ENCODE measurements at places on chromosomes 4 and X.

GRCh38 chr4:80730158-80730557 lies 300.4 kb upstream of the BMP3 start:
- no peak for DNase-seq

DNA sequence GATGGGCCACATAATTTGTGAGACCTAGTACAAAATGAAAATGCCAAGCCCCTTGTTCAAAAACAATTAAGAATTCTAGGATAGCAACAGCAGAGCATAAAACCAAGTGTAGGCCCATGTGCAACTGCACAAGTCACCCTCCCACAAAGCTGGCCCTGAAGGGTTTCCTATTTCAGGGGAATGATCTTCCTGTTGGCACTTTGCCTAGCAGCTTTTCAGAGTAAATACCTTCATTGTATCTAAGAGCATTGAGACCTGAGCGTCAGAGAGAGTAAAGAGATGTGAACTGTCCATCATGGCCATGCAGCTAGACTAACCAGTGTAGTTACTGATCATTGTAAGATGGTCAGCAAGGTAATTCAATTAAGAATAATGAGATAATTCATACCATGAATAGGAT lies 113.6 kb downstream of the CNKSR2 start:
- no peak for DNase-seq

DNA sequence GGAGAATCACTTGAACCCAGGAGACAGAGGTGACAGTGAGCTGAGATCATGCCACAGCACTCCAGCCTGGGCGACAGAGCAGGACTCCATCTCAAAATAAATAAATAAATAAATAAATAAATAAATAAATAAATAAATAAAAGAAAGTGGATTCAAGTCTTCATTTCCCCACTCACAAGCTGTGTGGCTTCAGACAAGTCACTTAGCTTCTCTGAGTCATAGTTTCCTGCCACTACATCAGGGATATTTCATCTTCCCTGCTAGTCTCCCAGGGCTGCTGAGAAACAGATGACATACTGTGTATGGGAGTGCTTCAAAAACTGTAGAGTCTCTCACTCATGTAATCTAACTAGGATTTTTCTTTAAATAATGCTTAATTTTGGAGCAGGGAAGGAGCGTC lies 37.2 kb downstream of the TBC1D9 start:
- peak; percentile 78 for DNase-seq

DNA sequence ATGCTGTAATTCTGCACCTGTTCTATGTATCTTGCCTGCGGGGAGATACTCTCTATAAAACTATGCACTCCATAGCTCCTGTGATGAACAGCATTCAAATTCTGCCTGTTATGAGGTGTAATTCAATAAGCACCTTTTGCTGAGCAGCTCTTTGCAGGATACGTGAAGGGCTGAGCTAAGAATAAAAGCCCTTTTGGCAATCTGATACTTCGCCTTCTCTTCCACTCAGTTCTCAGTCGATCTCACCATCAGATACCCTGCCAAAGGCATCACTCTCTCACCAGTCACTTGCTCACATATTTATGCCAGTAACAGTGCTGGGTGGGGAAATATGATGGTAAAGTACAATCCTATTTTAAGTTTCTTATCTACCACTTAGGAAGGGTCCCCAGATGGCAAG lies 67.2 kb downstream of the RPS3A start:
- DNase-seq = no peak

DNA sequence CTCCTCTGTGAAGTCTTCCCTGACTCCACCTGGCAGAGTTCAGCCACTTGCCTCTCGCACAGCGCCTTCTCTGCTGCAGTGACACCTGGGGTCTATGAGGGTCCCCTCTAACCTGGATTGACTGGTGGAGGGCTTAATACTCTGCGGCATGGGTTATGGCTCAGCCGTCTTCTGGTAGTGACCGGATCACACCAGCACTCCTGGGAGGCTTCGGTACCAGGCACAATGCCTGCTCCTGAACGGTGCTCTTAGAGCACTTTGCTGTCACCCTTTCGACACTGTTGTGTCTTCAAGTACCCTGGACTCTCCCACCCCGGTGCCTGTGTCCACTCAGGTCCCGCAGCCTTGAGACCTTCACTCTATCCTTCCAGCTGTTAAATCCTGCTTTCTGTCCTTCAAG lies 50.0 kb downstream of the C4orf50 start:
- no peak for DNase-seq

GRCh38 chrX:38320819-38321218 lies 6.5 kb downstream of the RPGR start:
- DNase-seq = no peak

GRCh38 chr4:40731792-40732245 lies 17.9 kb upstream of the NSUN7 start:
- no peak for DNase-seq

GRCh38 chr4:9969526-9970398 lies 51.5 kb downstream of the SLC2A9 start:
- no peak for DNase-seq

GRCh38 chr4:100165809-100166208 lies 24.5 kb downstream of the DDIT4L start:
- DNase-seq = no peak

- no peak for DNase-seq
Measured at GRCh38 chrX:2761246-2761645, 9.4 kb downstream of the XG start.

- peak; percentile 2 for DNase-seq
Measured at GRCh38 chrX:129791961-129792570, 12.3 kb downstream of the SASH3 start.

DNA sequence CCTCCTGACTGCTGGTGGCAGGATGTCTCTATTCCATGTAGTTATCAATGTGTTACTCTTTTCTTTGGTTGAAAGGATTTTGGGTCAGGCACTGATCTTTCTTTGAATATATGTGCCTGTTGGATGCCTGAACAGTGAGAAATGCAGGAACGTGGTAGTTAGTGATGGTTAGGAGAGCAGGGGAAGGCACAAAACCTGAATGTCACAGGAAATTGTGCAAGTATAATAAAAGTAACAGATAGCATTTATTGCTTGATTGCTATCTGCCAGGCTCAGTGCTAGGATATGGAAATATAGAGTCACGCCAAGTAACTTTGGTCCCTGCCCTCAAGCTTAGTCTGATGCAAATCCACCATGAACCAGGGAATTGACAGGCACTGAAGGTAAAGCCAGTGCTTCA lies 219.8 kb upstream of the FAT1 start:
- DNase-seq = no peak

GRCh38 chr4:76011018-76011670 lies 3.8 kb upstream of the CXCL9 start:
- no peak for DNase-seq

- no peak for DNase-seq
Measured at GRCh38 chr4:176642472-176642871, 150.2 kb downstream of the VEGFC start.
